ENCODE measurements at places on chromosomes 5 and 9. TPM values are rescaled to one million over a fixed set of nuclear protein-coding genes. Genes with fewer than 3 reads are reported as not detected.

The PCDHA13 gene
- total RNA-seq, result under 0.01 TPM

The RASGRF2 gene
- 3.9 TPM for total RNA-seq

The CDH6 gene
- total RNA-seq, result 125 TPM

The PPP2R2B gene
- not detected for total RNA-seq

The ARSI gene
- total RNA-seq, result 5.4 TPM

The ETF1 gene
- 179 TPM for total RNA-seq

The MUSK gene
- 0.19 TPM for total RNA-seq

The LCN12 gene
- not detected for total RNA-seq

The TUT7 gene
- total RNA-seq, result 42.3 TPM

The SPATA31C2 gene
- not detected for total RNA-seq

The NUTM2F gene
- total RNA-seq, result not detected

The RIC1 gene
- total RNA-seq, result 31.4 TPM

The PCDHB6 gene
- 0.28 TPM for total RNA-seq

The CNTNAP3B gene
- 18.9 TPM for total RNA-seq

The IL9 gene
- total RNA-seq, result not detected

The CTXN3 gene
- not detected for total RNA-seq

The GRIN1 gene
- under 0.01 TPM for total RNA-seq

The NTMT1 gene
- total RNA-seq, result 22.0 TPM
